ENCODE measurements at places on chromosomes 12 and 14.

DNA sequence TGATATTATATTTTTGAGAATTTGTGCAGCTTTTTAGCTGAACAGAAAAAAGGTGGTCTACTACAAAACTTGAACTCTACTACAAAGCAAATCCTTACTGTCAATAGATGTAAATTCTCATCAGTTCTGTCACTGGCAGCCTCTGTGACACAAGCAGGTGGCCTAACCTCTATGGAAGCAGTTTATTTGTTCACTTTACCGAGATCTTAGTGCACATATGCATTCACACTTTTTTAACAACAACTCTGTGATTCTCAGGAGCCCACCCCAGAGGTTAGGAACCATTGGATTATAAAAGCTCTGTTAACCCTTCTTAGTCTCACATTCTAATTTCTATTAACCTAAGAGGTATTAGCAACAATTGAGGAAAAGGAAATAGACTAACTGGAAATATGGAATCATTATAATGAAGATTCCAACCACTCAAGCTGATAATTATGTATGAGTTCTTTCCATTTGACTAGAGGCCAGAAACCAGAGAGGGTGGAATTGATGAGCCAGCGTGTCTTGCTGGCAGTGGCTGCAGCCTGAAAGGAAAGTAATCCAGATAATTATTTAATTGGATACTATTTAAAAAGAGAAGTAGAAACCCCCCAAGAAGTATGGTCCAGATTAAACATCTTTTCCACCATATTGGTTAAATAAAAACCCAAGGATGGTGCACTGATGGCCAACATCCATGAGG lies 451.1 kb downstream of the TMEM117 start:
- DNase-seq = no peak

GRCh38 chr14:86331341-86331740 lies 801.4 kb downstream of the FLRT2 start:
- no peak for DNase-seq

DNA sequence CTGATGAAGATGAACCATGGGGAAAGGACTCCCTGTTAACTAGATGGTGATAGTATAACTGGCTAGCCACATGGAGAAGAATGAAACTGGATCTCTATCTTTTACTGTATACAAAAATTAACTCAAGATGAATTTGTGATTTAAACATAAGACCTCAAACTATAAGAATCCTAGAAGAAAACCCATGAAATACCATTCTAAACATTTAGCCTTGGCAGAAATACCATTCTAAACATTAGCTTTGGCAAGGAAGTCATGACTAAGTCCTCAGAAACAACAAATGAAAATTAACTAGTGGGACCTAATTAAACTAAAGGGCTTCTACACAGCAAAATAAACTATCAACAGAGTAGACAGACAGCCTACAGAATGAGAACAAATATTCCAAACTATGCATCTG lies 28.4 kb upstream of the NOVA1 start:
- no peak for DNase-seq

DNA sequence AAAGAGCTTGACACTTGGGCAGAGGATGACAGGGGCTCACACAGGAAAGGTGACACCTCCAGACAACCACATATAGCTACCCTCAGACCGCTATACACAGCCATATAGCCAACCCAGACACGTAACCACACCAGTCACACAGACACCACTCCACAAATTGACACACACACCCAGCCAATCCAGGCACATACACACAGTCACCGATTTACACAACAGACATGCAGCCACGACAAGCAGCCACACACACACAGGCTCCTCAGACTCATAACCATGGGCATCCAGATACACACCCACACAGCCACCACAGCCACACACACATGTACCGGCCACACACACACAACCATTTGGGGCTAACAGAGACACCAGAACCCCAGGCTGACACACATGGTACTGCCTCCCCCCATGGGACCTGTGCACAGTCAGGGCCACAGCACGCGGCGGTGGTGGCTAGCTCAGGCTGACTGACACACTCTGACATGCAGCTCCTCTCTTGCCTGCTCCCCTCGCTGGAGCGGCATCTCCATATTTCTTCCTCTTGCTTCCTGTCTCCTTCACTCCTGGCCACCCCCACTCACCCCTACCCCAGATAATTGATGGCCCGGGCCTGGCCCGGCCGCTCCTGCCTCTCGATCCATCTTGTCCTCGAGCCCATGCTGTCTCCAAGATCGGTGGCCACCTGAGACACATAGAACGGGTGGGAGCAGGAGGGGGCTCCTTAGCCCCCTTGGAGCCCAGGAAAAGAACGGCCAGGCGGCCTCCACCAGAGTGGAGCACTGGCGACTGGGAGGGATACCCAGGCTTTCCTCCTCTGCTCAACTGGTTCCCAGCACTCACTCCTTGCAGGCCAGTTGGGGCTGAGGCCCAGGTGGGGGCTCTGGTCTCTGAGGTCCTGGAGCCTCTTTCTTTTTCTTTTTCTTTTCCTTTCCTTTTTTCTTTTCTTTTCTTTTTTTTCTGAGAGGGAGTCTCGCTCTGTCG lies 6.0 kb upstream of the SHMT2 start:
- DNase-seq = no peak
